ENCODE measurements at places on chromosomes 6 and 20.

- DNase-seq = no peak
Measured at GRCh38 chr6:158500016-158500735, 59.7 kb upstream of the TMEM181 start.

GRCh38 chr6:154499855-154500589 is 10.5 kb downstream of the CNKSR3 start:
- no peak for DNase-seq

DNA sequence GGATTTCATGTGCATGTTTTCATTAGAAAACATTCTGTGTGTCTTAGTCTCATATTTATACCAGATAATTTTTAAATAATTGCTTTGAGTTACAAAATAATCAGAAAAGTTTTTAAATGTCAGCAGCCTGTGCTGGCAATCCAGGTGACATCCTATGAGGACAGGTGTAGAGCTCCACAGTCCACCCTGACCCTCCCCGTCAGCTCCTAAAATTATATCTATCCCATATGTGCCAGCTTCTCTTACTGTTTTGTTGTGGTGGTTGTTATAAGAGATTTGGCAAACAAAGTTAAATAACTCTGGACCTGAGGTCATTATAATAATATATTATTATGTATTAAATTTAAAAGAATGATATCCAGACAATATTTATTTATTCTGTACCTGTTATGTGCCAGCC is 253.2 kb upstream of the PLN start:
- DNase-seq = no peak

GRCh38 chr6:168636147-168637004 is 195.4 kb downstream of the SMOC2 start:
- DNase-seq = no peak

- DNase-seq = no peak
Measured at GRCh38 chr6:35599761-35600658, 87.3 kb upstream of the TULP1 start.

- DNase-seq = no peak
Measured at GRCh38 chr20:8527998-8528723, 396.1 kb downstream of the PLCB1 start.

DNA sequence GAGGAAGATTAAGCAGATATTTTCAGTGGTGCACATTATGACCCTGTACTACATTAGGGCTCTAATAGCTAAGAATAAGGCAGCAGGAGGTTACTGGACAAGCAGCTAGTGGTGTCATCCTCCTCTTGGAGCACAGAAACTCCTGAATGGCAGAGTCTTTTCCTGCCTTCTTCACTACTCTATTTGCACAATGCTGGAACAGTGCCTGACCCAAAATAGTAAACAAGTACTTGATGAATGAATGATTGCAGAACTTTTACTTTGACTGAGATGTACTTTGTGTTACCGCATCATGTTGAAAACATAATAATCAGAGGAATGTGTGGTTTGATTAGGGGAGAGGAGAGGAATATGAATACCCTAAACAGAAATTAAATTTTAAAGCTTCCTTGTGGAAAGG is 30.0 kb upstream of the UST start:
- DNase-seq = no peak

GRCh38 chr6:108968325-108969316 is 120.4 kb downstream of the ARMC2 start:
- DNase-seq = no peak

GRCh38 chr6:166026586-166027126 is 141.0 kb downstream of the TBXT start:
- no peak for DNase-seq

GRCh38 chr6:107635057-107635515 is 145.2 kb downstream of the SOBP start:
- no peak for DNase-seq

DNA sequence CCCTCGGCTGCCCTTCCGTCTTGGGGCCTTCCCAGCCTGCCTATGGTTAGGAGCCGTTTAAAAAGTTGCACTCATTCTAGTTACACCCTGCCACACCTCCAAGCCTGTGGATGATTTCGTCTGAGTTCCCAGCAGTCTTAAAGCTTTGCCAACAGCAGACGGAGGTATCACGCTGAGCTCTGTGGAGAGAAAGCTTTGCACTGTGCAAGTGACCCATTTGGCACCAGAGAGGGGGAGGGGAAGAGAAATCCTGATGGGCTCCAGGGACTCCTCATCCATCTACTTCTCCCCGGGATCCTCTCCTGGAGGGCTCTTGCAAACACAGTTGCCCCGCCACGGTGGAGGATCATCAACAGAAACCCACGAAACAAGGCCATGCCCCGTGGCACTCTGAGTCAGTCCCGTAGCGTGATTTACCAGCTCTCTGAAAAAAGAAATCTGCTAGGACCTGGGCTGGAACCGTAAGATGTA is 98.8 kb upstream of the CITED2 start:
- no peak for DNase-seq

- DNase-seq = no peak
Measured at GRCh38 chr20:62120990-62121775, 1.1 kb upstream of the LSM14B start.

GRCh38 chr20:44001667-44002596 is 87.3 kb downstream of the TOX2 start:
- DNase-seq = no peak

DNA sequence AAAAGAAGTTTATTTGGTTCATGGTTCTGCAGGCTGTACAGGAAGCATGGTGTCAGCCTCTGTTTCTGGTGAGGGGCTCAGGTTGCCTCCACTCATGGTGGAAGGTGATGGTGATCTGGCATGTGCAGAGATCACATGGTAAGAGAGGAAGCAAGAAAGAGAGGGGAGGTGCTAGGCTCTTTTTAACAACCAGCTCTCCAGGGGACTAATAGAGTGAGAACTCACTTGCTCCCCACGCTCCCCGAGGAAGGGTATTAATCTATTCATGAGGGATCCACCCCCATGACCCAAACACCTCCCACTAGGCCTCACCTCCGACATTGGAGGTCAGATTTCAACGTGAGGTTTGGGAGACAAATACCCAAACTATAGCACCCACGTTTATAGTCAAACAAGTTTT is 4.0 kb upstream of the GJB7 start:
- DNase-seq = no peak

DNA sequence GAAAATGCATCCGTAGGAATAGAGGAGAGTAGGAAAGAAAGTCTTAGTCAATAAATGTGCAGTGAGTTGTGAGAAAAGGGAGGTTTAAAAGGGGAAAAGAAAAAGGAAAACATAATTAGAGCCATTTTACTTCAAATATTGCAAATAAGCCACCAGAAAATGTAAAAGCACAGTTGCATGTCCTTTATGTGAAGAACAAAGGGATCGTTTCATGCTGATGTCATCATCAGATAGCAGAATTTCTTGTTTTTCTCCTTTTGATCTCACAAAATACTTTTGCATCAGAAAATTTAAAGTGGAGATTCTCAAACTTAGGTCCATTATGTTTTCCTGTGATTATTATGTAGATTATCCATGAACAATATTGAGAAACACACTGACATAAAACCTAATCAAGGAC is 166.7 kb downstream of the HAO1 start:
- DNase-seq = no peak

GRCh38 chr6:118768904-118769325 is 117.5 kb upstream of the CEP85L start:
- DNase-seq = no peak

DNA sequence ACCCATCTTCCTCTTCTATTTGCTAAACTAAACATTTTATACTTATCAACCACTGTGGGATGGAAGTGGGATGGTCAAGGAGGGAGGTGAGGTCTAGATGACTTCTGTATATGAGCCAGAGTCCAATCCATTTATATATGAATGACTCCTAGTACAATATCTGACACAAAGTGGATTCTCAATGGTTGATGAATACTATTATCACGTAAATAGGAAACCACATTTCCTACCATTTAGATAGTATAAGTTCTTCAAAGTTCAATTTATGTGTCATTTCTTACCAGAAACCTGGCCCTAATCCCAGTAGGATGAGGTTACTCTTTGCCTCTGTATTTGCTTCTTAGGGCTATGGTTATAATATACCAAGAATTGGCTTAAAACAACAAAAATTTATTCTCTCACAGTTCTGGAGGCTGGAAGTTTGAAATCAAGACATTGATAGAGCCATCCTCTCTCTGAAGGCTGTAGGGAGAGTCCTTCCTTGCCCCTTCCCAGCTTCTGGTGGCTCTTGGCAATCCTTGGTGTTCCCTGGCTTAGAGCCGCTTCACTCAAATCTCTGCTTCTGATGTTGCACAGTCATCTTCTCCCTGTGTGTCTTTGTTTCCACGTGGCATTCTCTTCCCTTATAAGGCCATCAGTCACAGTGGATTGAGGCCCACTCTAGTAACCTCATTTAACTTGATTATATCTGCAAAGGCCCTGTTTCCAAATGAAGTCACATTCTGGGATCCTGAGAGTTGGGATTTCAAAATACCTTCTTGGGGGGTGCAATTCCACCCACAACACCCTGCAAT is 41.0 kb upstream of the RAB23 start:
- DNase-seq = no peak

DNA sequence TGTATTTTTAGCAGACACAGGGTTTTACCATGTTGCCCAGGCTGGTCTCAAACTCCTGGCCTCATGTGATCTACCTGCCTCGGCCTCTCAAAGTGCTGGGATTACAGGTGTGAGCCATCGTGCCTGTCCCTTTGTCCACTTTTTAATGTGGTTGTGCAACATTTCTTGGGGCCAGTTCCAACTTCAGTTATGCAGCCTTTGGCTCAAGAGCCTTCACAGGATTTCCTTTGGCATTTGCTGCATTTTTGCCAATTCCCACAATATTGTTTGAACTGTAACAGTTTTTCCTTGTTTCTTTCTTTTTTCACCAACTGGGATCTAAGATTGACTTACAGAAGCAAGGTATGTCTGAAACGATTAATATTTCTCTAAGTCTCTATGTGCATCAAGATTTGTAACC is 63.6 kb downstream of the EDN1 start:
- DNase-seq = no peak

DNA sequence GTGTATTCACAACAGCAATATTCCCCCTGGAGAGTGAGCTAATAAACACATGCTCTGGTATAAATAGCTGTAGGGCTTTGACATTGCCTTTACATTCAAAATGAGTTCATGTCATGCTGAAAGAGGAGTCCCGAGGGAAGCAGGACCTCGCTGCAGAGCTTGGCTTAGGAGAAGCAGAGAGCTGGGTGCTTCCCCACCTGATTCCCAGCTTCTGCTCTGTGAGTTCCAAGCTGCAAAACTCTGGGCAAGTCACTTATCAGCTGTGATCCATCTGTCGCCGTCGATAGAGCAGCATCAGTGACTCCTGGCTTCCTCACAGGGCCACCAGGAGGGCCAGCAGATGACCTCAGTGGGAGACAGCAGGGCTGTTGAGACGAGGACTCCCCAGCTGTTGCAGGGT is 241.8 kb downstream of the ANKRD60 start:
- DNase-seq = no peak

- DNase-seq = no peak
Measured at GRCh38 chr6:24838994-24839393, 40.3 kb upstream of the ARMH2 start.

DNA sequence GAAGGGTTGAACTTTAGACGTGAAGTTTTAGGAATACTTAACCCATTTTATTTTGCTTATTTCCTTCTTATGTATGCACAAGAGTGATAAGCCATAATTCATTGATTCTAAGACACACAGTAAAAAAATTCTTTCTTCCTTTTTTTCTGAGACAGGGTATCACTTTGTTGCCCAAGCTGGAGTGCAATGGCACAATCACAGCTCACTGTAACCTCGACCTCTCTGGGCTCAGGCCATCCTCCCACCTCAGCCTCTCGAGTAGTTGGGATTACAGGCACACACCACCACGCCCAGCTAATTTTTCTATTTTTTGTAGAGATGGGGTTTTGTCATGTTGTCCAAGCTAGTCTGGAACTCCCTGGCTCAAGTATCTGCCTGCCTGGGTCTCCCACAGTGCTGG is 116.6 kb upstream of the RNF24 start:
- no peak for DNase-seq

Data from activated CD4-positive, alpha-beta T cell treated with anti-CD3 and anti-CD28 coated beads, Interleukin-2, amount 50 U/mL, for 1 hour (primary cell).